ENCODE measurements at places on chromosomes 3 and 15.

GRCh38 chr3:28326458-28326926, 22.0 kb upstream of the ZCWPW2 start:
- no peak for DNase-seq

- no peak for DNase-seq
Measured at GRCh38 chr3:183514021-183514420, 41.5 kb downstream of the KLHL6 start.

DNA sequence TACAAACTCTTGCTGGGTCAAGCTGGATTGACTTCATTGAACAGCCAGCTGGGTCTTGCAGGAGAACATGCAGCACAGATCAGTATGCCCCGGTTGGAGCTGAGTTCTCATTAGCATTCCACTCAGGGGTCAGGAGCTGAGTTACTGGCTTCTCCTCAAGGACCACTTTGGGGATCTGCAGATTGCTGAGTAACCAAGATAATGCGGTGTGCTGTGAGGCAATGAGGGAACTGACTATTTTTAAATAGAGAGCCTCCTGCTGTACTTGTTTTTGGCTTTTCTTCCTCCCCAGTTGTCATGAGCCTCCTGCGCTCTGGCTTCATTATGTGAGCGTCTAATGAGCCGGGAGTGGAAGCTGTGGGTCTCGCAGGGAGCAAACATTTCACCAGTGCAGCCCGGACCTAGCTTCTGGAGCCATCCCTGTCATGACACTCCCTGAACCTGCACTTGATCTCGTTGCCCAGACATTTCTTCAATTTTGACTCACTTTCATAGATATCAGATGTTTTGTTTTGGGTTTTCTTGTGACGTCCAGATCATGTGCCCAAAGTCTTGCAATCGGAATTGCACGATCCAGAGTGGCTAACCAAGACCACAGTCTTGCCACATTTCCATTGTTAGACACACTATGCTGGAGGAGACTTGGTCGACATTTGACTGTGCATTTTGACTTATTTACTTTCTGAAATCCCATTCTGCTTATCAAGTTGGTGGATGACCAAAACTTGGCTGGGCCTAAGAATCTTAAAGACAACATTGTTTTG, 327.2 kb downstream of the LRTM1 start:
- no peak for DNase-seq

DNA sequence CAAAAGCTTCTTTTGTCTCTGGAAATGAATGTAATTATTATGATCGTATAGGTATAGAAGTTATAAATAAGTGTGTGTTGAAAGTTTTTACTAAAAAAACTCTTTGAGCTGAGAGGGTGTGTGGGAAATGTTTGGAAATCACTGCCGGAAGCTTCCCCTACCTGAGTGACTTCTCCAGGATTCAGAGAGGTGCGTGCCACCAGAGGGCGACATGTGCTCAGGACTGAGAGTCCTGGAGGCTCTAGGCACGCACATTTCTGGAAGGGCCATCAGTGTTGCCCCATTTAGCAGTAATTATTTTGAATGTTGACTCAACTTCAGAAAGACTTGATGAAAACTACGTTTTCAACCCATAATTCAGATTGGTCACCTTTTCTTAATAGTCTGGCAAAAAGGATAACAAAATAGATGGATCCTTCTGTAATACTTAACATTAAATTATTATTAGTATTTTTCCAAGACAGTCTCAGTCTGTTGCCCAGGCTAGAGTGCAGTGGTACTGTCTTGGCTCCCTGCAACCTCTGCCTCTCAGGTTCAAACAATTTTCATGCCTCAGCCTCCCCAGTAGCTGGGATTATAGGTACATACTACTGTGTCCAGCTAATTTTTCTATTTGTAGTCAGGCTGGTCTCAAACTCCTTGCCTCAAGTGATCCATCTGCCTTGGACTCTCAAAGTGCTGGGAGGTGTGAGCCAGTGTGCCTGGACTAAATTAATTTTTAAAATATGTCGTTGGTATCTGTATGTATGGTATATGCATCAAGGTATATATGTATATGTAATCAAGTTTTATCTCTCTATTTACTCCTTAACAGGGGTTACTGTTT, 34.5 kb downstream of the GPR171 start:
- peak; percentile 71 for DNase-seq

- DNase-seq, result no peak
Measured at GRCh38 chr3:71817262-71817661, 32.3 kb upstream of the PROK2 start.

- DNase-seq, result peak; percentile 86
Measured at GRCh38 chr3:29335438-29335837, 54.6 kb downstream of the RBMS3 start.

DNA sequence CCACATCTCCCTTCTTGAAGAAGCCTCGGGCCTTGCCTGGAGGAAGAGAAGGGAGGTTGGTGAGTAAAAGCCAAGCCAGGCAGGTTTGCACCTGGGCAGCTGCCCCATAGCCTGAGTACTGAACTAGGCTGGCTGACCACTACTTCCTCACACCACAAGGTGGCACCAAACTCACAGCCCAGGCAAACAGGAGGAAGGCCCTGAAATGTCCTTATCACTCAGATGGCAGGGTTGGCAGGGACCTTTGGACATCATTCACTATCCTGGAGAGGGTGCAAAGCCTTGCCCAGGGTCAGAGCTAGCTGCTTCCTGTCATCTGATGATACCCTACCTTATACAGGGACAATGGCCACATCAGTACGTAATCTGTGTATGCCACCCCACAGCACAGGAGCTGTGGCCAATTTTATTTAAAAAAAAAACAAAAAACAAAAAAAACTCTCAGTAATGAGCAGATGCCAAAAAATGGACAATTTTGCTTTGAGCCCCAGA, 2.2 kb upstream of the GRAMD2A start:
- DNase-seq, result peak; percentile 83

DNA sequence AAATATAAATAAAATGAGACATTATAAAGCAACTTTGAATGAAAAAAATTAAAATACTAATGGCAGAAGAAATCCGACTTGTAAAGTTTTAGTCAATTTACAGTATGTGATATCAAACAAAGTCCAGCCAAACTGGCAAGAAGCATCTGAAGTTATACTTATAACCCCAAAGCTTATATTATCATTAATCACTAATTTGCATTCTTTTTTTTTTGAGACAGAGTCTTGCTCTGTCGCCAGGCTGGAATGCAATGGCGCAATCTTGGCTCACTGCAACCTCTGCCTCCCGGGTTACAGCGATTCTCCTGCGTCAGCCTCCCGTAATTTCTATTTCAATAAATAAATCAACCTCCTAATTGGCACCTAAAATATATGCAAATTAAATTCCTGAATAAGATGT, 80.1 kb downstream of the AQR start:
- DNase-seq, result no peak
